ENCODE measurements at places on chromosomes 3 and 15. TPM values are rescaled to one million over a fixed set of nuclear protein-coding genes. Genes with fewer than 3 reads are reported as not detected.

- DNase-seq: no peak
These were observed 284.6 kb upstream of the RARB start for GRCh38 chr3:25143356-25144025.

GRCh38 chr3:131917006-131917405 lies 117.8 kb downstream of the CPNE4 start:
- no peak for DNase-seq

- DNase-seq: no peak
These were observed 63.7 kb upstream of the DLG1 start for GRCh38 chr3:197362081-197362480.

GRCh38 chr3:31743331-31744089 lies 210.8 kb downstream of the STT3B start:
- no peak for DNase-seq

GRCh38 chr3:29143151-29143550 lies 137.7 kb upstream of the RBMS3 start:
- DNase-seq: no peak

- DNase-seq: no peak
These were observed 5.0 kb downstream of the CHST13 start for GRCh38 chr3:126528800-126529541.

GRCh38 chr15:34217587-34218225 lies 7.1 kb upstream of the EMC4 start:
- peak; percentile 88 for DNase-seq

DNA sequence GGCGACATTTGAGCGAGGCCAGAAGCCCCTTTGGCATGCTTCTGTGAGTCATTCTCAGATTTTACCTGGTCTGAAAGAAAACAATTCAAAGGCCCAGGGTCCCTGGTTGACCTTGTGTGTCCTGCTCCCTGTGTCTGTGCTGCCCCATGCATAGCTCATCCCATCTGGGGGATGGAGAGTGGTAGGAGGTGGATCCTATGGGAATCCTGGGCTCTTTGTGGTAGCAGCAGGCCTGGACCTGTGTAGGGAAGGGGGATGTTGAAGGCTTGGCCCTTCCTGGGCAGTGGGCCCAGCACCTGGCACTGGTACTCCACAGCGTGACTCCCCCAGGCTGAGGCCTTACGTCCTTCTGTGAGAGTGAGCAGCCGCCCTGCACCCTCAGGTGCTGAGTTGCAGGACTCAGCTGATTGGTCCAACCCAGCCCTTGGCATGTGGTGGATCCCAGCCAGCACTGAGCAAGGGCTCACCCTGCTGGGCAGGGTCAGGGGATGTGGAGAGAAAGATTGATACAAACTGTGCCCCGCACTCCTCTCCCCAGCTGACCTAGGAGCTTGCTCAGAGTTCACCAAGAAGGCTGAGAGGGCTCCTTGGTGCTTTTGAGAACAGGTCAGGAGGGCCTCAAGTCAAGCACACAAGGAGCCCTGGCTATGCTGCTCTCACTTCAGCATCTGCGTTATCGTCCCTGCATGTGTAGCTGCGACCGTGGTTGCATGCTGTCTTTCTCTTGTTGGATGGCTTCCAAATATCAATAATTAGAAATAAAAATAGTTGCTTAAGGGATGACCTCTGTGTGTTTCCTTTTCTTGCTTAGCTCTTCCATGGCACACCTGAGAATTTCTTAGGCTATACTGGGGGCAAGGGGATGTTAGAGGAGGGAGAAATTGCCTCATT lies 21.4 kb upstream of the JMJD7 start:
- peak; percentile 41 for DNase-seq

DNA sequence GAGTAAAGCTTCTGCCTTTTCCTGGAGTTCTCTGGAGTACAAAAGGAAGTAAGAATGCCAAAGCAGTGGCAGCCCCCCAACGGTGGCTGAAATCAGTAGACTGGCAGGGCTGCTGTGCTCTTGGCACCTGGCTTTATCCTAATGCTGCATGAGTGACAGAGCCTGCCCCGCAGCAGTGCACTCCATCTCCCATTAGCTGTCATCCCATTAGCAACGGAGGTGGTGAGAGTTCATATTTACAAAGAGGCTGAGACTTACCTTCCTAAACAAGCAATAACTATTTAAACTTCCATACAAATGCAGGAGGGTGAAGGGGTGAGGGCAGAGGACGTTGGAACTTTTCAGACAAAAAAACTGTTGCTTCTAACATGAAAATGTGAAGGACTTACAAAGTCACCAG lies 51.9 kb downstream of the SERPINI1 start:
- no peak for DNase-seq

DNA sequence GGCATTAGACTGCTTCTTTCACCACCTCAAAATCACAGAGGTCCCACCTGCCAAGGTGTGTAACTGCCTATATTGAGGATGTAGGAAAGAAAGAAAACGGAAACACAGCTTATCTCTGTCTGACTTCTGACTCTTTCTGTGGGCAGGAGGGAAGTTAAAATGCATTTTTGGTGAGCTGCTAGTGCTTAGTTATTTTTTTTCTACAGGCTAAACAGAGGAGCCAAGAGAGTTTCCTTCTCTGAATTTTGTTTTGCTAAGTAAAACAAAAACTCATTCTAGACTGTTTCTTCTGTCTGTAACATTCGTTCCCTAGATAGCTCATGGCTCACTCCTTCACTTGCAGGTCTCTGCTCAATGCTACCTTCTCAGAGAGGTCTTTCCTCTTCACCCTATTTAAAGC lies 18.8 kb upstream of the AMOTL2 start:
- no peak for DNase-seq

DNA sequence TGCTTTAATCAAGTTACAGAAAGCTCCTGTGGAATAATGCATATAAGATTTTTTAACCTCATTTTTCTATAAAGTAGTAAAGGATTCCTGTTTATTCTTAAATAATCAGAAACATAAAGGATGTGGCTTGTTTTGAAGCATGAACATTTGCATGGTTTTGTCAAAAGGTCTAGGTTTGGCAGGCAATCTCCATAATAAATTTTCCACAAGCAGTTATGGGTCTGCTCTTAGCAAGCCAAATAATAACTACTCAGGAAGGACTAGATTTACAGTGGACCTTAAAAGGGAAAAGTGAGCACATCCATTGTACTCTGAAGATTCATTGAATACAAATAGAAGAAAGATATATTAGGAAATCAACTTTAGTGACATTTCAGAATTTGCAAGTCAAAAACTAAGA lies 407.3 kb upstream of the CBLB start:
- no peak for DNase-seq

DNA sequence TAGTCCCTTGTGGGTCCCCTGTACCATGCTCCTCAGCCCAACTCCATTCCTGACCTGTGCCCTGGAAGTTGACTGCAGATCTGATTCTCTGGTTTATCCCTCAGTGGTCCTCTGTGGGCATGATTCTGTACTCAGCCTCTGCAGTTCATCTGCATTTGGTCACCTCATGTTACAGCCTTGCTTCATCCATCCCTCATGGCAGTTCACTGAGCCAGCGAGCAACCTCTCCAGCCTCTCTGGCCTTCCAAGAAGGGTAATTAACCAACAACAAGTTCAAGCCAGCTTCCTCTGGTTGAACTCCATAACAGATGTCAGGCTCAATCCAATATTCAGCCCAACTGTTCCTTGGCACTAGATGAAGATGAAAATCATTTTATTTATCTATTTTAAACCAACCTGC lies 509.5 kb downstream of the NTRK3 start:
- no peak for DNase-seq

- DNase-seq: no peak
These were observed 63.0 kb downstream of the NCEH1 start for GRCh38 chr3:172647823-172648222.

- DNase-seq: no peak
These were observed 340.8 kb upstream of the ONECUT1 start for GRCh38 chr15:53130943-53131342.

DNA sequence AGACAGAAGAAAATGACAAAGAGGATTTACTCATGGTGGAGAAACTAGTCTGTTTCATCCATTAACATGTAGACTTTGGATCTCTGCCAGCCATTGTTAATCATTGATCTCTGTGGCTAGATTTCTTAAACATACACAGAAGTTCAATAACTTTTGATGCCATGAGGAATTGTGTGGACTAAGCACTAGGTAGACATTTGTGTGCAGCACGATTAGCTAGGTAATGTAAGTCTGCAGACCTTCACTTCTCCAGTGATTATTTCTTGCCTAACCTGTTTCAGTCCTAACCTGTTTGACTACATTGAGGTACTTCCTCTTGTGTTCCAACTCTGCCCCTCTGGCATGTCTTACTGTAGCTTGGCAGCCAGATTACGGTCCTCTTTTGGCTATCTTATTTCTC lies 928.5 kb upstream of the ROBO1 start:
- no peak for DNase-seq

DNA sequence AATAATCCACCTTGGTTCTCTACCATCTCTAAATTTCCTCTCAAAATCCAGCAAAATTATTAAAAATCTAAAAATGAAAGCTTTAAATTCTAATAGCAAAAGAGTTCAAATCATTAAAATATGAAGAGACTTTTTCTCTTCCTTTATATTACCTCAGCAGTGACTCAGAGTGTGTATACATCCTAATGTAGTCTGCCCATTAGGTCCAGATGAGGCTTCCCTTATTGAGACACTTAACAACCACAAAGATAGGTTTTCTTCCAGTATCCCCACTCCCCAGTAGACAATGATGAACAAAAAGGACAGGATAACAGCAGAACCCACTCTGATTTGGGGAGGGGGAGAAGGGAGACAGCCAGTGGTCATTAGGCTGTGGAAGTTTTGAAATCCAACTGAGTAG lies 61.5 kb upstream of the DCBLD2 start:
- DNase-seq: peak; percentile 55

- peak; percentile 91 for DNase-seq
These were observed 10.8 kb downstream of the CMTM8 start for GRCh38 chr3:32249184-32249782.

GRCh38 chr3:125477701-125478100 lies 42.3 kb downstream of the SNX4 start:
- DNase-seq: no peak

GRCh38 chr15:40301467-40302179 lies 6.1 kb downstream of the PLCB2 start:
- no peak for DNase-seq

DNA sequence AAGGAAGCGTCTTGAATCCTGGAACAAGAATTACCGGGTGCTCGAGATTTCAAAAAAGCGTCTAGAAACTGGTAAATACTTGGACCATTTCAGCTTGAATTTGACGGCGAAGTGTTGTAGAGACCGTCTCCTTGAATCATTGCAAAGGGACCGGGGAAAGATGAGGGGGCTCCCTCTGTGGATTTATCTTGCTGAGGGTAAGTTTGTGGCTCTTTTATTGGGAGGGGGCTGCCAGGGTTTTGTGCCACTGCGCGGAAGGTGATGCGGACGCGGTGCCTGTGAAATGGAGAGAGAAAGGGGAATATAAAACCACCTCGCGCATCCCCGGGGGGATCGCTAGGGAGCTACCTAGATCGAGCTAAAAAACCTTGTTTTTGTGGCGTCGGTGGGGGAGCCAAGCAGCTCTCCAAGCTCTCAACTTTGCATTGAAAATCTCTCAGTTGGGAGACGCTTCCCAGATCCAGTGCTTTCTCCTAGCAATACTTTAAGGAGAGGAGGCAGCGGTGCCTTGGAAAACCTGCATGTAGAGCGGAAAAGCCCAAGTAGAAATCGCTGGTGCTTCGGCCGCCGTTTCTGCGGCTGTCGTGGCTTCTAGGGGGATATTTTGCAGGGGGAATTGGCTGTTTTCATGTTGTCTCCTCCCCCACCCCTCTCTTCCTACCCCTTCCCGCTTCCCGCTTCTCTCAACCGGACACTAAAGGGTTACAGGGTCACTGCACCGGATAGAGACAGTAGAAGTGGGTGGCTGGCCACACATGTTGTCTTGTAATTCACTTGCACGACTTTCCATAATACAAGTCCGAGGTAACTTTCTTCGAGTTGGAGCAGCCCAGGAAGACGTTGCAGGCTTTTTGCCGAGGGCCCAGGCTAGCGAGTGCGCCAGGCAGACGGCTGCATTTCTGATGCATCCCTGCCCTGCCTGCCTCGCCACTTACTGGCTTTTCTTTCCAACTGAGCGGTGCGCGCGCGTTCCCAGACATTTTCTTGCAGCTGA lies 187.6 kb downstream of the NLGN1 start:
- DNase-seq: peak; percentile 50

- DNase-seq: no peak
These were observed 1.5 kb downstream of the NSUN3 start for GRCh38 chr3:94064243-94064860.

DNA sequence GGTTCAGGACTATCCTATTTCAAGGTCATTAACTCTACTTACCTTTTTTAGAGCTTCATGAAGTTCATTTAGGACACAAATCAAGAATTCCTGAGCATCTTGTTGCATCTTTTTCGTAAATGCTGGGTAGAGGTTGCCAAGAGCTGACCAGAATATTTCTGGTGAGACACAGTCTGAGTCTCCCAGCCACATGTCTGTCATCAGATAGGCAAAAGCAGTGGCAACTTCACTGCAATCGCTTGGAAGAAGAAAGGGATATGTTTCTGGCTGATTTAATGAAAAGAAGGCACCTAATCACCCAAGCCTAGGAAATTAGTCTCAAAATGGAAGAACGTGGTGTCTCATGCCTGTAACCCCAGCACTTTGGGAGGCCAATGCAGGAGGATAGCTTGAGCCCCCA lies 2.9 kb downstream of the USP50 start:
- DNase-seq: no peak

- DNase-seq: peak; percentile 18
These were observed 36.9 kb downstream of the SENP8 start for GRCh38 chr15:72155003-72155621.

- no peak for DNase-seq
These were observed 103.2 kb upstream of the BNIP2 start for GRCh38 chr15:59792359-59792758.

DNA sequence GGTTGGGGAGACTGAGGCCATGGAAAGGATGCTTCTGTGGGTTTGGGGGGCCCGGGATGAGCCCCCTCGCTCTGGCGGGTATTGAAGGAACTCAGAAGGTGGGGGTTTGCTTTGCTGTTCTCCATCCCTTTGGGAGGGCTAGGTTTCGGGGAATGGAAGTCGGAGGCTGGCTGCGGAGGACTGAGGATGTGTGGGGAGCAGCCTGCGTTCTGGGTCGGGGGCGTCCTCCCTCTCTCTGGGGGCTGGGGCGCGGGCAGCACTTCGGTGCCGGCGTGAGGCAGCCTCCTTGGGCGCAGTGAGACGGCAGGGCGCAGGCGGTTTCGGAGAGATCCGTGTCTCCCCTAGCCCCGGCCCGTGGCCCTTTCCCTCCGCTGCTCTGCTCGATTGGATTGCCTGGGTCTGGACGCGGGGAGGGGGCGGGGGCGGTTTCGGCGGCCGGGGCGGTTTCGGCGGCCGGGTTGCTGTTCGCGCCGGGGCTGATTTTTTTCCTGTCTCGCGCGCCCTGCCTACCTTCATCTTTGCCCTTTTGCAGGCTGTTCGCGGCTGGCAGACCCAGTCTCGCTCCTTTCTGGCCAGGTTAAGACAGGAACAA lies 1.4 kb downstream of the PTPRG start:
- DNase-seq: no peak

GOLGA8T gene
- total RNA-seq: not detected

CPLX3 gene
- total RNA-seq: not detected

DNAH12 gene
- total RNA-seq: not detected

GOLGA6A gene
- total RNA-seq: not detected

CFAP92 gene
- 0.34 TPM for total RNA-seq

NEK11 gene
- total RNA-seq: 4.3 TPM

VWA5B2 gene
- 0.72 TPM for total RNA-seq

OR5K3 gene
- total RNA-seq: not detected

BMF gene
- 0.83 TPM for total RNA-seq

LRRK1 gene
- total RNA-seq: 5.3 TPM

FYCO1 gene
- total RNA-seq: 6.3 TPM

SHC4 gene
- total RNA-seq: 0.84 TPM

KIF23 gene
- 103 TPM for total RNA-seq
